ENCODE measurements at places on chromosomes 7 and 10.
A peak's percentile ranks its signal among the peaks of the same experiment; 100 is the strongest.

DNA sequence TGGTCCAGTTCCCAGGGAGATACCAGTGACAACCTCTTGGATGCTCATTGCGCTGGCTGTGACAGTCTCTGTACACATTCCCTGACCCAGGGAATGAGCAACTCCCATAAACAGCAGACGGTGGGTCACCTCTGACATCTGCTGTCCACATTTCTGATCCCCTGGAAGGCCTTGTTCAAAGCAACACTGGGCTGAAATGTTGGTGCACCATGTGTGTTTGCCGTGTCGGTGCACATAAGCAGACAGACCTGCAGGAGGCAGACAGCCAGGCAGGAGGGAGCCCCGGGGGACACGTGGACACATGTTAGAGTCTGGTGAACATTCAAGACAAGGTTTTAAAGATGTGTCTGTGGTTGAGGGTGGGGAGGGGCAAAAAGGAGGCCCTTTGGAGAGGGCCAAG, 254.9 kb downstream of the PLXNA4 start:
- no peak for DNase-seq

- DNase-seq, result no peak
Measured at GRCh38 chr10:113326160-113327111, 226.4 kb upstream of the HABP2 start.

DNA sequence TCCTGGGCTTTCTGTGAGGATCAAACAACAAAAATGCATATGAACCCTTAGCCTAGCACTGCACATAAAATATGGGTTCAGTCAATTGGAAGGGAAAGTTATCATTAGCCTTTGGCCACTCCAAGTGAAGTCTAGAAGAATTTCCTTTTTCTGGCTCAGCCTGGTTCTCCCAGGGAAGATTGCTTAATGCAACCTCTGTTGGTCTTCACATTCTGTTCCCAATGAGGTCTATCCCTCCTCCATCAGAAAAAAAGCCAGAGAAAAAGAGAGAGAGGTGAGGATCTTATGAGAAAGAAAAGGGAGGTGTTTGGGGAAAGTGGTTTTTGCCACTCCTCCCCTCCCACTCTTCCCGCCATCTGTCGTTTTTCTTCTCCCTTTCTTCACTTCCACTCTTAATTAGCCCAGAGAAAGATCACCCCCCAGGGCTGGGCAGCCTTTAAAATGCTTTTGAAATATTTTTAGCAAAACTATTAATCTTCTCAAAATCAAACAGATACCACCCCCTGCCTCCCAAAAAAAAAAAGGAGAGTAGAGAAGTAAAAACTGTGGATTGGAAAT, 31.1 kb downstream of the CPVL start:
- no peak for DNase-seq

- DNase-seq, result no peak
Measured at GRCh38 chr10:116272440-116273283, at the start of gene GFRA1. GFRA1 (minus strand) TSS chr10:116273206; CDS start chr10:116272029, 1,177 bp downstream.

GRCh38 chr10:58267713-58268453, at the start of gene IPMK:
IPMK (minus strand) TSS chr10:58267894; CDS start chr10:58267611, 283 bp downstream.
- DNase-seq, result peak; percentile 95

DNA sequence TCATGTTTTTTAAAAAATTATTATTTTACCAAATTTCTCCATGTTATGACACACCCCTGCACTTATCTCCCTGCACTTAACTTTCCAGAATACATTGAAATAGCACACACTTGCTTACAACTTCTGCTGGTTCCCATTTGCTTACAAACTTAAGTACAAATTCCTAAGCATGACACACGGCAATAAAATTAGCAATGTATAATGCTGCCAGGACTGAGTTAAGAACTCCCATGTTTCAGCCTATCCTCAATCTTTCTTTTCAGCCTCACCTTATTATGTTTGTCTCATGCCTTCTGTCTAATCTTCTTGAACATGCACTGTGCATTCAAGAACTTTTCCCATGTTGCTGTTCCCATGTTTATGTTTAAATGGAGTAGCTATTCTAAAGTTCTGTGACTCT, 40.8 kb downstream of the PRPS1L1 start:
- DNase-seq, result no peak

DNA sequence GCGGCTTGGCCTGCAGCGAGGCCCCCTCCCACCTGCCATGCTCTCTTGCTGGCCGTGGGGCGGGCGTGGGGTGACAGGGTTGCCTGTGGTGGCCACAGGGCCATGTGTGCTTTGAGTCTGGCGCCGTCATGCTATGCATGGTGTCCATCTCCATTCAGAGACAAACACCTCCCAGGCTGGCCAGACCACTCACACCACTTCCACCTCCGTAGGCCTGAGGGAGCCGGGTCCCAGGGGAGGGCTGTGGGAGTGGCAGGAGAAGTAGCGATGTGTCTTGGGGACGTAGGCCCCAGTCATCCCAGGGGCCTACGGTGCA, 65.5 kb downstream of the DNAJB6 start:
- DNase-seq, result no peak

DNA sequence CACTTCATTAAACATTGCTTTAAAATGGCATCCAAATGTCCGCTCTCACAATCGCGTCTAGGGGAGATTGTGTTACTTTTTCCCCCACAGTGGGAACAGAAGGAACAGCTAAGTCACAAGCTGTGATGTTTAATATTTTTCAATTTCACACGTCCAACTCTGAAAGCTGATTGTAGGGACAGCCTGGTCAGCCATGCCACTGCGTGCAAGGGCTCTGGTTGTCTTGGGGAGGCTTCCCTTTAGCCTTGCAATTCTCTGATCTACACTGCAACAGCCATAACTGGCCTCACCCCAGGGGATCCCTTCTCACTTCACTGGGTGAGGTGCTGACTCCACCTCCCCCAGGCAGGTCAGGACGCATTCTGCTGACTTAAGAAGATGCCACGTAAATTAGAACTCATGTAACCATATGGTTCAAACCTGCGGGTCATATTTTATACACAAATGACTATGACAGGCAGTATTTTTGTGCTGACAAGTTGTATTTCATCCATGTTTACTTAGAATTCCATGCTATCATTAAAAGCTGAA, 425.2 kb upstream of the NFE2L3 start:
- DNase-seq, result no peak

DNA sequence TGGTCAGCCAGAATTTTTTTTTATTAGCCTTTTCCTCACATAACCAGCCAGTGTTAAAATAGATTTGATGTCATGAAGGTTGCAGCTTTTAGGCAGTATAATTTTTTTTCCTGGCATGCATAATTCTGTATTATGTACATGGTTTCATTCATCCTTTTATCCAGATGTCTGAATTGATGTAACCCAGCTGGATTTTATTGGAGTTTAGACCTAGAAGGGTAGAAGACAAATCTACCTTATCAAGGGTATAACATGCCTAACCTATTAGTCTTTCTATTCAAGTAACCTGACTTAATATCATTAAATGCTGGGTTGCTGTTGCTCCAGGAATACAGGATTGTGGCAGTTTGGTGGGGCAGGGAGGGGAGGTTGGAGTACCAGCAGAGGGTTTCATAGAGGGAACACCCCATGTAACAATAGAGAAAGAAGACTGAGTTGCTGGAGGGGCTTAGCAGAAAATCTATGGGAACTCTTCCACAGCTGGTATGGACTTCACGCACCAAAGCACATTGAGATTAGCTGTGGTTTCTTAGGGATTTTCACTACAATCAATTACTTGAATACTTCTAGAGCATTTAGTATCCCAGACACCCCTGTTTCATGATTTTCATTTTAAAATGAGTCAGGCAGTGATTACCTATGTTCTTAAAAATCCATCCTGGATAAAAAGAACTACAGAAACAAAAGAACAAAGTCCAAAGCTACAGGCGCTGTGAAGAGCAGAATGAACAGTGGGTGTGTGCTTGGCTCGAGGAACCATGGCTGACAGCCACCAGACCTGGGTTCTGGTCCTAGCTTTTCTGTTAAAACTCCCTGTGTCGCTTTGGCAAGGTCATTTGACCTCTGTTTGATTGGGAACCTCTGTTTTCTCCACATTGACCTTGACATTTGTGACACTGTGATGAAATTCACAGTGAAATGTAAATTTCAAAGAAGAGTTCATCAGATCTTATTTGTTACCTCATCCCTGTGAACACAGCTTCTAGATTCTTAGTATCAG, 93.5 kb downstream of the CREM start:
- DNase-seq, result no peak

DNA sequence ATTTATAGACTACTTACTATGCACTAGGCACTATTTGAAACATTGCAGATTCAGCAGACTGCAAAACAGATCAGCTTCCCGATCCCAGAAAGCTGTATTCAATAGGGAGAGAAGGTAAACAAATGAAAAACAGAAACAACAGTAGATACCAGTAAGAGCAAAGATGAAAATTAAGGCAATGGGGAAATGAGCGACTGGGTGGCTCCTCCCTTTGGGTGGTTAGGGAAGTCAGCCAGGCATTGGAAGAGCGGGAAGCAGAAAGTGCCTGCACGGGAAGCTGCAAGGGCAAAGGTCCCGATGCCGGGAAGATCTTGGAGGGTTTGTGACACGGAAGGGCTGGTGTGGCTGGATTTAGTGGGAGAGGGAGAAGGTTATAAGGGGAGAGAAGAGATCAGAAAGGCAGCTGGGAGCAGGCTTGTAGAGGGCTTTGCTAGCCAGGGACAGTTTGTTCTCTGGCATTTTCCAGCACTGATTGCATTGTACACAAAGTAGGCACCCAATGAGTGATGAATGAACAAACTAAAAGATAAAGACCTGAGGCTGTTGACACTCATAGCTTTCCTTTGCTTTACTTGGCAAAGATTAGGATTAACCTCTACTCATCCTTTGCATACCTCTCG, 67.8 kb downstream of the NAMPT start:
- DNase-seq, result no peak

GRCh38 chr10:132482090-132482800, 55.3 kb upstream of the INPP5A start:
- DNase-seq, result no peak

- DNase-seq, result peak; percentile 72
Measured at GRCh38 chr7:141685285-141686023, 16.5 kb downstream of the DENND11 start.

DNA sequence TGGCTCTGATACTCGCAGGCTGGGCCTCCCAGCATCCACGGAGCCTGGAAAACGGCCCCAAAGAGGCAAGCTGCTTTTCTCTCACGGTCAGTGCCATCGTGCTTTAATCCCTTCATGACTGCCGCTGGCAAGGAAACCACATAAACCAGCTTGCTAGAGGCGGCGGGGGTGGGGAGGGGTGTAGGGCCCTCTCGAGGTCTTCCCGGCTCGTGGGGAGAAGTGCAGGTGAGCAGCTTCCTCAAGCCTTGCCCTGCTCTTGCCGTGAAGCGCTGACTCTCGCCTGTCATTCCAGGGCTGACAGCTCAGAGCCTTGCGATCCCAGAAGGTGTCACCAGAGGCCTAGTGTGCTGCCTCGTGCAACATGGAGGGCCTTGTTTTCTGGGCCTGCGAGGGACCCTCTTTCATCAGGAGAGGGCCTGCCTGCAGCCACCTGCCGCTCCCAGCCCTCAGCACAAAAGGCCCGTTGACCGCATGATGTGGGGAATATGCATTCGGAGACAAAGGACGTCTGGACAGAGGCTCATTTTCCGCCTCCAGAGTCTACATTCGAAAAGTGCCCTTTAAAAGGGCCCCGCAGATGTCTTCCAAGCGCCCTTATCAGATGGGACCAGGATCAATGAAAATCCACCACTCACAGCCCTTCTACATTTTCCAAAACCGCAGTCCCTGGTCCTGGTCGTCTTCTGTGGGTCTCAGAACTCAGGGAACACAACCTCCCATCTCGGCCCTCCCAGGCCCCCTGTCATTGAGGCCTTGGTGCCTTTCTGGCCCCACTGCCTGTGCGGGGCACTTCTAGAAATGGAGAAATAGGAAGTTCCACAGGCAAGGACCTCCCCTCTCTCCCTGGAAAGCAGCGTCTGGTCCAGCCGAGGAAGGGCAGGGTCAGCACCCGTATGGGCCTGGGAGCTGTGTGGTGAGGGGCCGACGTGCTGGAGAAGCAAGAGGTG, 58.7 kb downstream of the ZRANB1 start:
- DNase-seq, result peak; percentile 74

GRCh38 chr7:113890331-113891030, 28.3 kb downstream of the PPP1R3A start:
- no peak for DNase-seq

- no peak for DNase-seq
Measured at GRCh38 chr10:70692043-70692603, 19.8 kb downstream of the ADAMTS14 start.

- no peak for DNase-seq
Measured at GRCh38 chr10:22443175-22443901, 98.0 kb downstream of the SPAG6 start.

DNA sequence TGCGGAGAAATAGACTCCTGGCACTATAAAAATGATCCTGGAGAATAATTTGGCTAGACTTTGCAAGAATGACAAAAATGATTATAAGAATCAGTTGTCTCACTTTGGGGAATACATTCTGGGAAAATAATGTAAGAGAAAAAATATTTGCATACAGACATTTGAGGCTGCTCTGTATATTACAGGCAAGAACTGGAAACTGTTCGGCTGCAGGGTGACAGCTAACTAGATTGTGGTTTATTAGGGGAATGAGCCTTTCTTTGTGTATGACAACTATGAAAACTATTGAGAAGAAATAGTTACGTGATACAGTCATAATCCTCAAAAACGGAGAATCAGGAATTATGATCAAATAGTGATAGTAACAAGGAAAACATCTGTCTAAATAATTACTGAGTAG, 8.6 kb downstream of the TRIM56 start:
- no peak for DNase-seq

DNA sequence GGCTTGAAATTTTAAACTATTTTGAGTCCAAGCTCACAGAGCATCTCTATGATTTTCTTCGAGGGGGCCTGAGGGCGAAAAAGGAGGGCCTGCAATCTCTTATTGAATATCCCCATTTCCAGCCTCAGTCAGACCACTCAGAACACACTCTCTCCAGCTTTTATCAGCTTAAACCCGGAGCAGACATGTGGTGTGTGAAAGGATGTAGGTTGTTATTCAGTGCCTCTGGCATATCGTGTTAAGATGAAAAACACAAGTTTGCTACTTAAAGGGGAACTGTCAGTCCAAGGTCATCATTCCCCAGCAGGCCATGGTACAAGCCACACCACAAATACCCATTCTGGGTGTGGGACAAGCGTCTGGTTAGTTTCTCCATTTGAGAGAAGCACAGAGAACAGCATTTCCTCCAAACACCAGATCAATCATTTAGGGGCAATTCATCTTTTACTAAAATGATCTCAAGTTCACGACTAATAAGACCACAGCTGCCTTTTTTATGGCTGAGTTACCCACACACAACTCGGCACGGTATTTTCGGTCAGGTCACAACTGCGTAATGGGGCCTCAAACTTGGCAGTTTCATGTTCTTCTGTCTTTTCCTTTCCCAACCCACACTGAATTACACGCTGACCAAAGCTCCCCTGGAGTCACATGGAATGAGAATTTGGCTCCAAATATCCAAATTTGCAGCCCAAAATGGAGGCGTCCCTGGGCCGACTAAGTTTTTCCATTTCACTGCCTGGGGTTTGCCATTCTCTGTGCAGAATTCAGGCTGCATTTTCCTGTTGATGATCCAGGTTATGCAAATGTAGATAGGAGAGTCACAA, 188.4 kb downstream of the SEM1 start:
- DNase-seq, result no peak

- no peak for DNase-seq
Measured at GRCh38 chr7:142097571-142097970, 13.9 kb upstream of the MGAM2 start.

Measured in Ammon's horn (tissue), 1 donor.